Activated naive CD4-positive, alpha-beta T cell (primary cell): ENCODE measurements at places on chromosomes 2 and 18.

- DNase-seq: no peak
Observed at GRCh38 chr18:59426855-59427254, 67.8 kb upstream of the LMAN1 start.

- no peak for DNase-seq
Observed at GRCh38 chr18:41745166-41746049, 209.6 kb upstream of the PIK3C3 start.

DNA sequence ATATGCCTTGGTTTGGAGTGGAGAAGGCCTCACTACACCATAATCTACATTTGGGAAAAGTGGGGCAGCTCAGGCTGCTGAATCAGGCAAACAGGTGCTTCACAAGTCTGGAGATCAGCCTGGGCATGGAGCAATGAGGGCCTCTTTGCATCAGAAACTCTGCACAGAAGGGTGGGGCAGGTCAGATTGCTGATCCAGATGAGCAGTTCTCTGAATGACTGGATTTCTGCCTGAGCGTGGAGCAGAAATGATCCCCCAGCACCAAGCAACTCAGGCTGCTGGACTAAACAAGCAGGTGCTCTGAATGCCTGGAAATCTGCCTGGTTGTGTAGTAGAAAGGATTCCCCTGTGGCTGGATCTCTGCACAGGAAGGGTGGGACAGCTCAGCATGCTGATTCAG is 605.3 kb upstream of the ZNF804A start:
- no peak for DNase-seq

DNA sequence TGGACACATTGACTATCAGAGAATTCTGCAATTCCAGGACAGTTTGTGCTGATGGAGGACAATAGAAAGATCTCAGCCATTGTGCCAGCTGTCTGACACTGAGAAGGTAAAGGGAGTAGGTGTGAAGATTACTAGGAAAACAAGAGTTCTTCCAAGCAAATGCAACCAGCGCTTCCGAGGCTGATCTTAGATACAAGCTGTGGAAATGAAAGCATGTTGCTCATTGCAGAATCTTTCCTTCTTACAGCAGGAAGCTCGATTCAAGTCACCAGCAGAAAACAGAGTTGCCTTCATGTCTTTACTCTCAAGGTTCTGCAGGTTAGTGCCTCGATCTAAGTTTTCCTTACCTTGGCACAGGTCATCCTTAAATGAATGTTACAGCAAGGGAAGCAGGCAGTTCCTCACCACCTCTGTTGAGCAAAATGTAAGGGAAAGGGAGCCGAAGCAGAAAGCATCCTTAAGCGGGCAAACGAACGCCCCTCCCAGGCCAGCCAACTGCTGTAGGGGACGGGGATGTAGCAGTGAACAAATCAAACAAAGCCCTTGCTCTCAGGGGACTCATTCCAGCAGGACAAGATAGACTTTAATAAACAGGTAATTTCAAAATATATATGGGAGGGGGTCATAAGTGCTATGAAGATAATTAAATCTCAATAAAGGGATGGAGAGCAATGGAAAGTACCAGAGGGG is 54.3 kb downstream of the MARCHF4 start:
- no peak for DNase-seq

DNA sequence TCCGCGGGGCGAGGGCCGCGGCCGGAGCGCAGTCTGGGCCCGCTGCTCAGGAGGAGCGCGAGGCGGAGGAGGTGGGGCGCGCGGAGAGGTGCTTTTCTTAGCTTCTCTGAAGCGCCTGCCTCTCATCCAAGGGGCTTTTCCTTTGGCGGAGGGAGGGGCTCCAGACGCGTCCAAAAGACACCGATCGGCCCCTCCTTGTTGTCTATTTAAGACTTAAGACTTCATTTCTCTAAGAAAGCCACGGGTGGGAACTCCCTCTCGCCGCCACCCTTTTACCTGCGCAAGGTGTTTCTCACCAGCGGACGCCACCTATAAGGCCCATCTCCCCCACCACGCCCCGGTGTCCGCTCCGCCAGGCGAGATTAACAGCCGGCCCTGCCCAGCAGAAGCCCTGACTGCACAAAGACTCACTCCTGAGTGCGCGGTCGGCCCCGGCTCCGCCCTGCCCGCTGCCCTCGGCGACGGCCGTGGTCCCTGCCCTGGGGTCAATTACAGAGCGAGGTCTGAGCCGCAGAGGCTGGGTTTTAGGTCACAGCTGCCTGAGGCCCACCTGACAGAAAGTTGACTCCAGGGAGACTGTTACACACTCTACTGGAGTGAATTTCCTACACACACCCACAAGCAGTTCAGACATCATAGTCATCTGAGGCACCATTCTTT is at the start of gene DSC2:
Gene DSC2 (minus strand): TSS at position 397 of the 660 bp plus-strand sequence. CDS start 450 bp downstream, outside the sequence.
- no peak for DNase-seq
